Posterior cingulate gyrus (tissue), 11 donors: ENCODE measurements at places on chromosomes 3 and 15.
A peak's percentile ranks its signal among the peaks of the same experiment; 100 is the strongest.

GRCh38 chr3:124837065-124837464 is 50.1 kb downstream of the ITGB5 start:
- no peak for DNase-seq

GRCh38 chr3:19931180-19931692 is 2.8 kb downstream of the EFHB start:
- no peak for DNase-seq

DNA sequence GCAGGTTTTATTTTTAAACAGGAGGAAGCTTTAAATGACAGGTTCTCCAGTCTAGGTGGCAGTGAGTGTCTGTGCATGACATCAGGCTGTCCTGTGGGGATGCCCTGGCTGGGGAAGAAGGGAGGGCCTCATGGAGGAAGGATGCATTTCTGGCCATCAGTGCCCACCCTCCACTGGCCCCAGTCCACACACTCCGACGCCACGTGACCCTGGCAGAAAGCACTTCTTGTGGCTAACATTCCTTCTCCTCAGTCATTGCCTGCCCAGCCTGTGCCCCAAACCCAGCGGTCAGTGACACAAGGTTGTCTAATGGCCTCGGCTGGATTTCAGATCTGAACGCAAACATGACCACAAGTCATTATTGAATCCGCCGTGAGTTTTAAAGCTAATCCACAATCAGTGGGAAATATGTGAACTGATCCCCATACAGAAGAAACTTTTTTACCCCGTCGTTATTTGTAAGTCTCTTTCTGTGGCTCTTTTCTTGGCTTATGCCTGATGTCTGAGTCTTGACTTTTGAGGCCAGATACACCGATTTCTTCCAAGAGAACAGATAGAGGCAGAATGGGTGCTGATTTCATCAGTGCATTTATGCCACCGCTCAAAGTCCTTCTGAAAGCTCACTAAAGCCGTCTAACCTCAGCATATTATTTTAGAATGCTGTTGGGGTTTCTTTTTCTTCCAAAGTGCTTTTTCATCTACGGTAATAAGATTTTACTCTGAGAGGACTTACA is 17.3 kb upstream of the LRRK1 start:
- no peak for DNase-seq

DNA sequence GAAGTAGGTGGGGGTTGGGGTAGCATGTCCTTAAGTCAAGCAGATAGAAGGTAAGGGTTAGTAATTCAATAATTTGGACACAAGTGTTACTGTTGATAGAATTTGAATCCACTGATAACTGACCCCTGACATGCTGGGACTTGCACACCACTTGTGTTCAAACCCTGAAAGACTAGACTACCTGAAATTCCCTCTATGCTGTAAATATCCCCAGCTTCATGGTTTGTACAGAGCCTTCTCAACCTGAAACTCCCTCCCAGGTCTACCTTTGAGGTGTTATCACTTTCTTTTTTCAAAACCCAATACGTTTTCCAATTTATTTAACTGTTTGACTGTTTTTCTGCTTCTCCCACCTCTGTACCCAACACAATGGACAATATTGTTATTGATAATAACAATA is 459.6 kb downstream of the NLGN1 start:
- no peak for DNase-seq

- DNase-seq, result no peak
Measured at GRCh38 chr15:50140098-50140497, 21.1 kb upstream of the ATP8B4 start.

GRCh38 chr15:63891079-63891767 is 57.5 kb upstream of the HERC1 start:
- DNase-seq, result peak; percentile 56

DNA sequence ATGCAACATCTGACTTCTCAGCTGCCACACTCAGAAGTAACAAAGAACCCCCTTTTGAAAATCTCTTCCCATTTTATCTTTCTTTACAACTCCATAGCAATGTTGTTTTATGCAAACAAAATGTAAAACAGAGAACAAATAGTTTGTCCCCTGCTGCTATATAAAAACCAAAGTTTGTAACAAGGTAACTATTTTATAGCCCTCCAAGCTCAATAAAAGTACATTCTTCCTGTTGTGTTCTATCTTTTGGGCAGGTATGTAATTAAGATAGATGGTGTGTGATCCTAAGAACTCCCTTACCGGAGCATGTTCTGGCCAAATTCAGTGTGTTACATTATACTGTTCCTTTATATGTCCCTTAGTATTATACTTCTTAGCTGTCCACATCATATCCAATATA is 12.6 kb upstream of the CGNL1 start:
- DNase-seq, result no peak

- DNase-seq, result no peak
Measured at GRCh38 chr3:114436182-114436581, 142.4 kb downstream of the TIGIT start.

GRCh38 chr3:5096336-5097008 is 25.6 kb upstream of the ARL8B start:
- DNase-seq, result no peak

DNA sequence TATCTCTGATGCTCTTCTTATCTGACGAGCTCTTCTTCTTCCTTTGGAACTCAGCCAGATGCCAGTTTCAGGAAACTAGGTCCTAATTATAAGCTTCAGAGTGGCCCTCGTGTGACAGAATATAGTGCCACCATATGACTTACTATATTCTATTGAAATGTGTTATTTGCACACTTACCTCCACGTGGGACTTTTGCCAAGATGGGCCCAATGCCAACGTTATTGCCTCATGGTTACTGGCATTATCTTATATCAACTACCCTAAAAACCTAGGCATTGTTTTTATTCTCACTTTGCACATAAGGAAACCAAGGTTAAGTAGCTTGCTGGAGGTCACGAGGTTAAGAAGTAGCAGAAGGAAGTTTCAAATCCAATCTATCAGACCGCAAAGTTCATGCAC is 71.3 kb upstream of the SLCO3A1 start:
- no peak for DNase-seq
